ENCODE measurements at places on chromosomes 3 and 15. TPM values are rescaled to one million over a fixed set of nuclear protein-coding genes. Genes with fewer than 3 reads are reported as not detected.

SLC9C1 gene
- total RNA-seq: 0.48 TPM

COL6A6 gene
- 6.3 TPM for total RNA-seq

PLCH1 gene
- total RNA-seq: 7.6 TPM

B3GNT5 gene
- total RNA-seq: 37.0 TPM

WNT5A gene
- total RNA-seq: 62.0 TPM

REC114 gene
- not detected for total RNA-seq

XCR1 gene
- 13.9 TPM for total RNA-seq

A4GNT gene
- 0.34 TPM for total RNA-seq

DNA sequence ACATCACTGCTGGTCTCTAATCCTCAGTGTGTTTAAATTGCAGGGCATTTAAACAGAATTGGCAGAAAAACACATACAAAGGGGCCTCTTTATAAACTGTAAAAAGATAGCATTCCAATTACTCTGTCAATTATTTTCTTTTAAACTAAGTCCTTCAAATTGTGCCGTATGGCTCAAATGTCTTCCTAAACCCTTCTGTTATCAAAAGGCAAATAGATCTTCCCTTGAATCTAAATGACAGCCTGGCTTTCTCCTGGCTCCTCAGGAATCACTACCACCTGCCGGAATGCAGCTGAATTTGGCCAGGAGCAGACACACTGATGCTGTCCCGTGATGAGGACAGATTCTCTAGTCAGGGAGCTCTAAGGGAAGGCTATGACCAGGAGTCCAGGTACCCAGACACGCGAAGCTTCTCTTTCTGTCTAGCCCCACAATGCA is 85.6 kb downstream of the IGF2BP2 start:
- peaks cover 54% of the 10 kb centered on the region for H3K4me1 ChIP-seq
- no peak overlapping the region for H3K27ac ChIP-seq
- H3K4me3 ChIP-seq: peak overlapping the region; percentile 8
- H3K36me3 ChIP-seq: no peaks in the 10 kb centered on the region

- H3K27me3 ChIP-seq: peaks cover 7% of the 10 kb centered on the region
- H3K4me1 ChIP-seq: no peaks in the 10 kb centered on the region
- no peaks in the 10 kb centered on the region for H3K36me3 ChIP-seq
- peak overlapping the region; percentile 14 for H3K27ac ChIP-seq
- no peak overlapping the region for H3K4me3 ChIP-seq
Observed at GRCh38 chr15:78195735-78196201, 38.6 kb downstream of the ACSBG1 start.

DNA sequence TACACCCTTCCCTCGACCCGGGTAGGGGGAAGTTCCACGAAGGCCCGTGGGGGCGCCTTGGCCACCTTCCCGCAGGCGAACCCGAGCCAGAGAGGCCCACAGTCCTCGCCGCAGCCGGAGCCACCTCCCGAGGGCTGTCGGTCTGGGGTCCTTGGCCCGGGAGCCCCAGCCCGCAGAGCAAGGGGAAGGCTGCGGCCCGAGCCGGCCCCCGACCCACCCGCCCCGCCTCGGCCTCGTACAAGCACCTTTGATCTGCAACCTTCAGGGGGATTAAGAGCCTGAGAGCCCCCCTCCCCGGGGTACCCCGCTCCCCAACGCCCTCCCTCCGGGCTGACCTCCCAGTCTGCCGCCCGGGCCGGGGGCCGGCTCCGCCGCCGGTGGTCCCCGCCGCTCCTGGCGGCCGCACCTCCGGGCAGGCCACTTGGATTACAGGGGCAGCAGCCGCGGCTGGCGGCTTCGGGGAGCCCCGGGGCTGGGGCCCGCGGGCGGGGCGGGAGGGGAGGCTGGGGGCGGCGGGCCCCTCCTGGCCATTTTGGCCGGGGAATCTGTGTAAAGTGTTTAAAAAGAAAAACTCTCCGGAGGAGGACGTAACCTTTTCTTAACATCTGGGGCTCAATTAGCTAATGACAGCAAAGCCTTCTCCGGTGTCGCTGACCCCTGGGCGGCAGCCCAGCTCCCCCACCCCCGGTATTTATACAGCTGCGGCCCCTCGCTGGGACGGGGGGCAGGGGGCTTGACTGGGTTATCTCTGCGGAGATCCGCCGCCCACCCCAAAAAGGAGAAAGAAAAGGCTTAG is 40.2 kb downstream of the EPHB3 start:
- H3K36me3 ChIP-seq: no peaks in the 10 kb centered on the region
- peak overlapping the region; percentile 81 for H3K27ac ChIP-seq
- no peak for DNase-seq
- H3K27me3 ChIP-seq: peaks cover 44% of the 10 kb centered on the region
- H3K4me3 ChIP-seq: peak overlapping the region; percentile 85
- H3K4me1 ChIP-seq: peaks cover 50% of the 10 kb centered on the region

DNA sequence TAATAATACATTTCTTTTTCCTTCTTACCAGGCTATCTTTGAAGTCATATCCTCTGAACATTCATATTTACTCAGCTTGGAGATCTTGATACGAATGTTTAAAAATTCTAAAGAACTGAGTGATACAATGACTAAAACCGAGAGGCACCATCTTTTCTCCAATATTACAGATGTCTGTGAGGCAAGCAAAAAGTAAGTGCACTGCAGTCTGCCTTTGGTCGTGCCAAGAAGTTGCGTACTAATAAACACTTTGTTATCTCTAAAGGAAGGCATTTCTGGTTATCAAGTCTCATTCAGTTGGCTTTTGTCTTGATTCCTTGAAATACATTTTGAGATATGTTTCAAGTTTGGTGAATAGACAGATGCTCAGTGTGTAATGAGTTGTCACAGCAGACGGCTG is 31.6 kb downstream of the ARHGEF26 start:
- H3K4me3 ChIP-seq: no peak overlapping the region
- no peak for DNase-seq
- H3K36me3 ChIP-seq: no peaks in the 10 kb centered on the region
- H3K4me1 ChIP-seq: peaks cover 4% of the 10 kb centered on the region
- H3K27me3 ChIP-seq: no peaks in the 10 kb centered on the region
- no peak overlapping the region for H3K27ac ChIP-seq

GRCh38 chr3:147244397-147244796 is 161.9 kb downstream of the ZIC4 start:
- H3K4me3 ChIP-seq: no peak overlapping the region
- no peak for DNase-seq
- H3K4me1 ChIP-seq: peaks cover 4% of the 10 kb centered on the region
- no peaks in the 10 kb centered on the region for H3K27me3 ChIP-seq
- no peak overlapping the region for H3K27ac ChIP-seq

DNA sequence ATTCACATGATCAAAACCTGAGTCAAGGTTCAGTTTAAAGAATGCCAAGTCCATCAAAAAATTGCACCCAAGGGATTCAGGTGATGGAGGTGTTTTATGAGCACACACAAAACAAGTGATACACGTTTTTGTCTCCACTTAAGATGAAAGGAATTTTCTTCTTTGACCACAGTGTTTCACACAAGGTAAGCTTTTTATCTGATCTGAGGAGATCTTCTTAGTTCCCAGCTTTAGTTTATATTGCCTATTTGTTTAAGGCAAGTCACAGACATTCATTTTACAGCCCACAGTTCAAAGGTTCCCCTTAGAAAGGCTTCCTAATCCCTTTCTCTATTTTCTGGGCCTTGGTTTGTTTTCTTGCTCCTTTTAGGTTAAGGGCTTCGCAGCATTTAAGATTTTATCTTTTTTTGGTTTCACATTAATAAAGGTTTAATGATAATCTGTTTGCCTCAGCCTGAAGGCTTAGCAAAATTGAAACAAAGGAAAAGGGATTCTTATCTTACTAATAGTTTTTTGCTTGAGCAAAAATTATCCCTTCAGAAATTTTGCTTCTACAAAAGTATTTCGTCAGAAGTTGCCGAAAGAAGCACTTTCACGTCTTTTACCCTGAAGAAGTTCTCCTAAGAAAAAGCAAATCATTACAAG is 420.5 kb upstream of the NAALADL2 start:
- H3K4me3 ChIP-seq: no peak overlapping the region
- H3K36me3 ChIP-seq: no peaks in the 10 kb centered on the region
- peaks cover 14% of the 10 kb centered on the region for H3K4me1 ChIP-seq
- H3K27me3 ChIP-seq: peaks cover 3% of the 10 kb centered on the region

- peak overlapping the region; percentile 79 for H3K4me3 ChIP-seq
- H3K36me3 ChIP-seq: no peaks in the 10 kb centered on the region
- H3K27me3 ChIP-seq: no peaks in the 10 kb centered on the region
- peak overlapping the region; percentile 73 for H3K27ac ChIP-seq
- peaks cover 32% of the 10 kb centered on the region for H3K4me1 ChIP-seq
Observed at GRCh38 chr3:65902304-65902793, 136.4 kb downstream of the MAGI1 start.

GRCh38 chr3:104108522-104108921 is 1258.2 kb upstream of the ALCAM start:
- no peaks in the 10 kb centered on the region for H3K27me3 ChIP-seq
- no peak overlapping the region for H3K4me3 ChIP-seq
- DNase-seq: no peak
- H3K27ac ChIP-seq: no peak overlapping the region
- no peaks in the 10 kb centered on the region for H3K4me1 ChIP-seq
- H3K36me3 ChIP-seq: no peaks in the 10 kb centered on the region

DNA sequence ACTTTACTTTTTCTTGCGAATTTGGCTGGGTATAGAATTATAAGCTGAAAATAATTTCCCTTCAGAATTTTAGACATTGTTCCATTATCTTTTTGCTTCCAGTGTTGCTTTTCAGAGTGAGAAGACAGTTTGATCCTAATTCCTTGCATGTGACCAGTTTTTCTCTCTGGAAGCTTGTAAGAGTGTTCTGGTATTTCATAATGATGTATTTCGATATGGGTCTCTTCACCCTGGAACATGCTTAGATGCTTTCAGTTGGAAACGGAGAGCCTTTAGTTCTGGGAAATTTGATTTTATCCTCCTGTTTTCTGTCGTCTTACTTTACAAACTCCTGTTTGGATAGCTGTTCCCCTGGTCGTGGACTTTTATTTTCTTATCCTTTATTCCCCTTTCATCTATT is 13.9 kb downstream of the ALPK3 start:
- no peak overlapping the region for H3K27ac ChIP-seq
- H3K4me3 ChIP-seq: no peak overlapping the region
- peaks cover 13% of the 10 kb centered on the region for H3K4me1 ChIP-seq
- no peak for DNase-seq
- peaks cover 4% of the 10 kb centered on the region for H3K36me3 ChIP-seq

GRCh38 chr3:29686889-29687592 is 406.2 kb downstream of the RBMS3 start:
- peaks cover 4% of the 10 kb centered on the region for H3K36me3 ChIP-seq
- peak overlapping the region; percentile 12 for H3K4me3 ChIP-seq
- H3K4me1 ChIP-seq: peaks cover 33% of the 10 kb centered on the region
- H3K27me3 ChIP-seq: peaks cover 3% of the 10 kb centered on the region
- DNase-seq: no peak
- H3K27ac ChIP-seq: peak overlapping the region; percentile 62

GRCh38 chr15:99930696-99931095 is 197.5 kb upstream of the LYSMD4 start:
- no peaks in the 10 kb centered on the region for H3K36me3 ChIP-seq
- DNase-seq: no peak
- peaks cover 44% of the 10 kb centered on the region for H3K27me3 ChIP-seq
- H3K4me3 ChIP-seq: no peak overlapping the region
- no peak overlapping the region for H3K27ac ChIP-seq
- no peaks in the 10 kb centered on the region for H3K4me1 ChIP-seq

GRCh38 chr3:22565393-22565792 is 637.7 kb upstream of the UBE2E2 start:
- no peaks in the 10 kb centered on the region for H3K36me3 ChIP-seq
- H3K27me3 ChIP-seq: peaks cover 6% of the 10 kb centered on the region
- H3K4me3 ChIP-seq: no peak overlapping the region
- DNase-seq: no peak
- H3K27ac ChIP-seq: no peak overlapping the region

DNA sequence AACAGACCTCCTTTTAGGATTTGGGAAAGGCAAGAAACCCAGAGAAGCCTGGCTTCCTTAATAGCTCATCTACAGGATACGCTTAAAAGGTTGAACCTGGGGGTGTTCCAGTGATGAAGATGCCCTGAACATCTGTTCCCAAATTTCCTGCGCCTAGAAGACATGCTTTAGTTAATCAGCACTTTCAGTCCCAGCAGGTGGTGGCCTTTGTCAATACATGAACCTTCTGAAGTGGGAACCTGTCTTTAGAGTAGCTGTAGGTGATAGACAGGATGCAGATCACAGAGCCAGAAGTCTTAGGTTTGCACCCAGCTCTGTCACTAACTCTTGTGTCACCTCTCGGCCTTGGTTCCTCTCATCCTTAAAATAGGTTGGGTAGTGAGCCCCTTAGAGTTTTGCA is 149.7 kb upstream of the SYNPR start:
- H3K4me1 ChIP-seq: no peaks in the 10 kb centered on the region
- H3K36me3 ChIP-seq: no peaks in the 10 kb centered on the region
- H3K4me3 ChIP-seq: no peak overlapping the region
- H3K27ac ChIP-seq: no peak overlapping the region
- DNase-seq: no peak

DNA sequence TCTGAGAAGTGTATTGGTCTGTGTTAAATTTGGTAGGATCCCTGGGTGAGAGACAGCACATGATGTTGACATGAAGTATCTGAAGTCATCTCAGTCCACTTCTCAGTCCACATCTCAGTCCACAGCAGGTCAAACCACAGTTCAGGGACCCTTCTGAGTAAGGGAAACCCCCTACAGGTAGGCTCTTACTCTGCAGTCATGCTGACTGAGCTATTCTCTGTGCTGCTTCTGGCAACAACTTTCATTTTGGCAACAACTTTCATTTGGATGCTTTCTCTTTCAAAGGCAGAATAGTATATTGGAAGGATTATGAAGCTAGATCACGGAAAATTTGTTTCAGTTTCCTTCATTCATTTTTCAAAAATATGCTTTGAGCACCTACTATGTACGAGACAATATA is 178.2 kb upstream of the GOLIM4 start:
- no peaks in the 10 kb centered on the region for H3K27me3 ChIP-seq
- H3K4me1 ChIP-seq: no peaks in the 10 kb centered on the region
- H3K27ac ChIP-seq: no peak overlapping the region

- H3K36me3 ChIP-seq: peaks cover 12% of the 10 kb centered on the region
- H3K27ac ChIP-seq: no peak overlapping the region
- H3K27me3 ChIP-seq: no peaks in the 10 kb centered on the region
- H3K4me1 ChIP-seq: peaks cover 13% of the 10 kb centered on the region
Observed at GRCh38 chr15:32903591-32904290, 185.9 kb downstream of the GREM1 start.

- H3K27me3 ChIP-seq: peaks cover 30% of the 10 kb centered on the region
- H3K27ac ChIP-seq: no peak overlapping the region
- DNase-seq: no peak
- H3K4me3 ChIP-seq: no peak overlapping the region
- H3K4me1 ChIP-seq: no peaks in the 10 kb centered on the region
Observed at GRCh38 chr3:187639927-187640568, 30.1 kb downstream of the SST start.

DNA sequence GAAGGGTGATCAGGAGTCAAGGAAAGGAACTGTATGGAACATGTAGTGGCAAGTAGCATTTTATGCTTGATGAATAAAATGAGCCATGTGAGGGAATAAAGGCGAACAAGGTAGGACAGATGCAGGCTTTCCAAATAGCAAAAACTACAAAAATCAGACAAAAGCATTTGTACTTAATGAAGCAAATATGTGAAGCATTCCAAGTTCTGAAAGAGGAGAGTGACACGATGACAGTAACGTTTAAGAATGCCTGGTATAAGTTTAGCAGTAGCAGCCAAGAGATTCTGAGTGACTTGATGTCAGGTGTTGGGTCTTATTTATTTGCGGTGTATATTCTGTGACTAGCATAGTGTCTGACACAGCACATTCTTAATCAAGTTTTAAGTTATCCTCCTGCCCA is 408.2 kb upstream of the RASGRP1 start:
- H3K27ac ChIP-seq: no peak overlapping the region
- no peak overlapping the region for H3K4me3 ChIP-seq
- H3K36me3 ChIP-seq: no peaks in the 10 kb centered on the region
- no peaks in the 10 kb centered on the region for H3K27me3 ChIP-seq
- no peak for DNase-seq
